CD8-positive, alpha-beta T cell (primary cell): ENCODE measurements at places on chromosomes 7 and 10.
A peak's percentile ranks its signal among the peaks of the same experiment; 100 is the strongest.

DNA sequence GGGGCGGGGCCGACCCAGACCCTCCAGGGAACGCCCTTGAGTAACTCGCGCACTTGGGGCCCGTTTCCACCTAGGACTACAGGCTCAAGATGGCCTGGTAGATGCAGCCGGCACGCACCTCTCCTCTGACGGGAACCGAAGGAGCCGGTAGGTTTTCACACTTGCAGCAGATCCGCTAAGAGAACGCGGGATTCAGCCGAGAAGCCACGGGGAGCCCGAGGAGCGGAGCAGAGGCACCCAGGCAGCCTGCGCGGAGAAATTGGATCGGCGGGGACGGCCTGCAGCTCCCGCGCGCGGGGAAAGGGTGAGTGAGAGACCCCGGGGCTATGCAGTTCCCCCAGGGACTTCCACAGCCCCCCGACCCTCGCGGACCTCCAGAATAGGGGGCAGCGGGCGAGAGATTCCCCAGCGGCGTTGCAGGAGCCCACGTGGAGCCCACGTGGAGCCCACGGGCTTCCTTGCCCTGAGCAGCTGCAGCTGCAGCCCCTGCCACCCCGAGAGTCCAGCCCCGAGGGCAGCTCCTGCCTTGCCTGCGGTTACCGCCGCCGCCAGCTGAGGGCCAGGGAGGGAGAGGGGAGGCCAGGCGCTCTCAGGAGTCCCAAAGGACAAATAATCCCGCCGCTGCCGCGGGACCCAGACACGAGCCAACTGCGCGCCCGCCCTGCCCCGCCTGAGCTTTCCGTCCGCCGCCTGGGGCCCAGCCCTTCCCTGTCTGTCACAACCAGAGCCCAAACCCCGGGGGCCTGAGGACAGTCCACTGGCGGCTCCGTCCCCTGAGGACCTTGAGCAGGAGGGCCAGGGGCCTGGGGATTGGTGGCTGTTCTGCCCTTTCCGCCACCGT lies 13.1 kb downstream of the IFT22 start:
- no peak for DNase-seq

GRCh38 chr10:22340329-22341189 lies 4.7 kb upstream of the SPAG6 start:
- DNase-seq, result no peak

GRCh38 chr7:29801929-29802328 lies 4.4 kb upstream of the WIPF3 start:
- DNase-seq, result no peak

DNA sequence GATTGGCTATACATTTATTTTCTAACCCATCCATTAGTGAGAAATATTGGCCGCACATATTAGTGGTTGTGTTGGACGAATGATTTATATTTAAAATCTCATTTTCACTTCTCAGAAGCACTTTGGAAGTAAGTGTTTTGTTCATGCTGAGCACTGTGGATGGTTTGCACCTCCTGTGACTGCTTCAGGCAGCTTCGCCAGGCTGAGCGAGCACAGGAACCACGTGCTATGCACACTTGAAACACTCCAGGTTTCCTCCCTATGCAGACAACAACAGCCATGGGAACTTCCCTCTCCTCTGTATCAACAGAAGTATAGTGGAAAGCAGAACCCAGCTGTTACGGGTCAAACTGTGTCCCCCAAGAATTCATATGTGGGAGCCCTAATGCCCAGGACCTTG lies 67.3 kb upstream of the WDR11 start:
- no peak for DNase-seq

DNA sequence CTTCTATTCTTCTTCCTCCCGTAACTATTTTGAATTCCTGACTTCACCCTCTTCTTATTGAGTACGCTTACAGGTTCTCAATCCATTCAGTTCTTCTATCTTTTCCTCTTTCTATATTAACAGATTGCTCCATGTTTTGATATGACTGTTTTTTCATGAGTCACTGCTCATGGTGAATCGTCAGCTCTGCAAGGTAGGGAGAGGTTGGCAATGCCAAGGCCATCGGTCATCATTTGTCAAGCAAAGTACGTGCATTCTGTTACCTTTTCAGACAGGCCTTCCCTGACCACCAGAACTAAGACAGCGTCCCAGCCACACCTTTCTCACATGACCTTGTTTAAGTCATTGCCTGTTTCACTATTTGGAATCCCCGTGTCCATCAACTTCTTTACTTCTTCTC lies 1001.9 kb upstream of the SORCS1 start:
- DNase-seq, result no peak

DNA sequence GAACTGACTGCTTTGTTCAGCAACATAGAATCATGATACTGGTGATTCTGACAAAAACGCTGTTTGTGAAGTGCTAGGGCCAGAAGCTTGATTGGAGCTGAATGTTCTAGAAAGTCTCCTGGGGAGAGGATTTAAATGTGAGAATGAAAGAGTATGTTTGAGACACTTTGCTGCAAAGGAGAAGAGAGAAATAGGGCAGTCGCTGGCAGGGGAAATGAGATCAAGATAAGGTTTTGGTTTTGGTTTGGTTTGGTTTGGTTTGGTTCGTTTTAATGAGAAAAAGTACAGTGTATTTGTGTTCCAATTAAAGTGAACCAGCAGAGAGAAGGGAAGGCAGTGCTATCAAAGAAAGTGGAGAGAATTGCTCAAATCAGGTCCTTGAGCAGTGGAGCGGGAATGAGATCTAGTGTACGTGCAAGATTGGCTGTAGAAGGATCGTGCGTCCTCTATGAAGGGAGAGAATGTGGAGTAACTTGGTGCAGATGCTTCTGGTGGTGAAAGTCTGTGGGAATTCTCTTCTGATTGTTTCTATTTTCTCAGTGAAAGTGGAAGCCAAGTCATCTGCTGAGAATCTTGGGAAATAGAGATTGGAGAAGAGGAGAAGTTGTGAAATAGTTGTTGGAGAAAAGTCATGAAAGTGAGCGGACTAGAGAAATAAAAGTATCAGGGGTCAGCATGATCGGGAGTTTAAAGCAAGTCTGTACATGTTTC lies 270.5 kb downstream of the CCDC3 start:
- DNase-seq, result no peak

DNA sequence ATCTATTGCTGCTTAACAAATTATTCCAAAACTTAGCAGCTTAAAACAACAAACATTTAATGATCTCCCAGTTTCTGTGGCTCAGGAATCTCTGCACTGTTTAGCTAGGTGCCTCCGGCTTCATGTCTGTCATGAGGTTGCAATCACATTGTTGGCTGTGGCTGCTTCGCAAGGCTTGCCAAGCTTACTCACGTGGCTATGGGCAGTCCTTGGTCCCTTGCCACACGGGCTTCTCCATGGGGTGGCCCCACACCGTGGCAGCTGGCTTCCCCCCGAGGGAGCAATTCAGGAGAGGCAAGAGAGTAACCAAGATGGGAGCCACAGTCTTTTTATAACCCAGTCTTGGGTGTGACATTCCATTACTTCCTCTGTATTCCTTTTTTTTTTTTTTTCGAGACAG lies 67.4 kb downstream of the NEURL1 start:
- no peak for DNase-seq

- no peak for DNase-seq
Measured at GRCh38 chr10:67385089-67385488, 310.9 kb downstream of the CTNNA3 start.

DNA sequence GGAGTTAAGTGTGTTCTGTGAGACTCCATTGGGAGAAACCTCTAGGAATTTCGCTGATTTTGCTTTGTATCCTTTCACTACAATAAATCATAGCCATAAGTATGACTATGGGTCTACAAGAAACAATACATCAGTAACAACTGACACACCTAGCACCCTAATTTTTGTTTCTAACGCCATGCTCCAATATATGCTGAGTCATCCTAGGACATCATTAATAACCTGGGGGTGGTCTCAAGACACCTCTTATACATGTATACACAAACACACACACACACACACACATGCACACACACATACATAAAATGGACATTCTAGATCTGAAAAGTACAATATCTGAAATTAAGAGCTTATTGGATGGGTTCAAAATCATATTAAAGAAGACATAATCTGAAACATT lies 18.2 kb downstream of the ZNF248 start:
- no peak for DNase-seq

DNA sequence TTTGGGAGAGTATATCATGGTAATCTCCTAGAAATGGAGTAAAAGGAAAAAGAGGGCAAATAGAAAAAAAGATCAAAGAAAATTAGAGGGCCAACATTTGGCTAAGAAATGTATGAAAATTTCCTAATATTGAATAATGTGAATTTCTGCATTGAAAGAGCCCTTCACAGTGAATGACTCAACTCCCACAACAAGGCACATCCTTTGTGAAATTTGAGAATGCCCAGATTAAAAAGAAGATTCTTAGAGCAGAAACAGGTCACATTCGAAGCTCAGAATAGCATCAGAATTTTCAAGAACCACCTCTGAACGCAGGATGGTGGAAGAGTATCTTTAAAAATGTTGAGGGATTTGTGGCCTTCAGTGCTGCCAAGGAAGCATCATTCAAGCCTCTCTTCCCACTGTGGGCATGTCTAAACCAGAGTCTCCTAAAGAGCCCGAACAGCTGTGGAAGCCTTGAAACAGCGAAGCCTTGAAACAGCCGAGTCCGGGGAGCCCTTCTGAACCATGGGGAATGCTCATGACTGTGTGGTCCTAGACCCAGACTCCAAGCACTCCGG lies 43.6 kb downstream of the GUSB start:
- DNase-seq, result no peak

DNA sequence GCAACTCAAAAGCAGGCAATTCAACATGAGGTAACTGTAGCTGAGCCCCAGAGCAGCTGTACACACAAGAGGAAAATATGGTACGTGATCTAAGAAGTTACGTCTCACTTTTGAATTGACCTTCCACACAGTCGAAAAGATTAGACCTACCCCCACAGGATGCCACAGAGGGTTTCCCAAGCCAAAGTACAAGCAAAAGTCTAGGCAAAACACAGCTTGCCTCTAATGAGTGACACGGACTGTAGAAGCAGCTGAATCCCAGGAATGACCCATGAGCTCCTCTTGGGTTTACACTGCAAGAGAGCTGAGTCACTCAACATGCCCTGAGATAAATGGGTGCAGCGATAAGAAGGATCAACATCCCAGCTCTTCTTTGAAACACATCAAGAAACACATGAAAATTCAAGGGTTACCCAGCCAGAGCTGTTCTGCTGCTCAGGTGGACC lies 9.8 kb downstream of the CREB3L2 start:
- DNase-seq, result no peak

DNA sequence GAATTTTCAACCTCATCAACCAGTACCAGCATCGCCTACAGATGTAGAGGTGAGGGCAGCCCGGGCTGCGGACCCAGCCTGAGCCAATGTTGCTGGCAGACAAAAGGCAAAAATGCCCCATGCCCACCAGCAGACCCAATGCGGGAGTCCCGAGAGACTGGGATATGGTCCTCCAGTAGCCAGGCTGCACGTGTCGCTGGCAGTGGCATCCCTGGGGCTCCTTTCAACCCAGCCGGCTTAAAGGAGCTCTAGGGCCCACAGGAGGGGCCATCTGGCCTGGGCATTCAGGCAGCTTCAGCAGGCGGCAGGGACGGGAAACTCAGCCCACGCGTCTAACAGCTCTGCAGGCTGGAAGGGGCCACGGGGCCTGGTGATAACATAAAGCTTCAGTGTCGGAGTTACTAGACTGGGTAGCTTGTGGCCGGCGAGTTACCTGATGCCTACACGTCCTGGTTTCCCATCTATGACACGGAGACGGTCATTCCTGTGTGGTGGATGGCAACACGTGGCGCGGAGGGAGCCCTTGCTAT lies 70.7 kb downstream of the PROSER2 start:
- no peak for DNase-seq

DNA sequence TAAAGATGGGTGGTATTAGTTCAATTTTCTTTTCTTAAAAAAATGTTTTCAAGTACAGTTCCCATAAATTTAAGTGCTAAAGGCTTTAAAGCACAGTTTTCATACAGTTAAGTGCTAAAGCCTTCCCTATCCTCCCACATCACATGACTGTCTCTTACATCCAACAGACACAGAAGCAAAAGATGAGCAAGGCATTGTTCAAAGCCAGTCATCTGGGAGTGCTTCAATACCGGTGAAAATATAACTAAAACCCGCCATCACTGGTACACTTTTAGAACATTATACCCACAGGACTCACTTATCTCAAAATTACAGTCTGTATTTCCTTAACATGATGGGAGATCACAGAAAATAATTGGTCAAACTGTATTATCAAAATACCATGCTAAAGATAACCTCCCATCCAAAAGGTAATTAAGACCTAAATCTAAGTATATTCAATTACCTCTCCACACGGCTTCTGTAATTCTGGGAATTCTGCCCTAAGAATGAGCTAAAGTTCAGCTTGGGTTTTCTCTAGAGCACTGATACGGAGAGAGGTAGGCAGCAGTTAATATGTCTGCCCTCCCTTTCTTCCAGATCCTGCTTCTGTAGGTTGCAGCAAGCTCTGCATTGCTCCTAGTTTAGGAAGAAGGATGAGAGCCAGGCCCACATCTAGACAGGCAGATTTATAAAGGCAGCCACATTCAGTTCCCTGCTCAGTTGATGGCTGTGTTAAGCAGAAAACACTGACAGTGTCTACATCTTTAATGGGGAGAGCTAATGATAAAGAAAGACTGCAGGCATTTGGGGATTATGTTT lies 474.8 kb upstream of the PFKP start:
- no peak for DNase-seq

GRCh38 chr10:112607506-112607905 lies 160.5 kb downstream of the VTI1A start:
- DNase-seq, result no peak

DNA sequence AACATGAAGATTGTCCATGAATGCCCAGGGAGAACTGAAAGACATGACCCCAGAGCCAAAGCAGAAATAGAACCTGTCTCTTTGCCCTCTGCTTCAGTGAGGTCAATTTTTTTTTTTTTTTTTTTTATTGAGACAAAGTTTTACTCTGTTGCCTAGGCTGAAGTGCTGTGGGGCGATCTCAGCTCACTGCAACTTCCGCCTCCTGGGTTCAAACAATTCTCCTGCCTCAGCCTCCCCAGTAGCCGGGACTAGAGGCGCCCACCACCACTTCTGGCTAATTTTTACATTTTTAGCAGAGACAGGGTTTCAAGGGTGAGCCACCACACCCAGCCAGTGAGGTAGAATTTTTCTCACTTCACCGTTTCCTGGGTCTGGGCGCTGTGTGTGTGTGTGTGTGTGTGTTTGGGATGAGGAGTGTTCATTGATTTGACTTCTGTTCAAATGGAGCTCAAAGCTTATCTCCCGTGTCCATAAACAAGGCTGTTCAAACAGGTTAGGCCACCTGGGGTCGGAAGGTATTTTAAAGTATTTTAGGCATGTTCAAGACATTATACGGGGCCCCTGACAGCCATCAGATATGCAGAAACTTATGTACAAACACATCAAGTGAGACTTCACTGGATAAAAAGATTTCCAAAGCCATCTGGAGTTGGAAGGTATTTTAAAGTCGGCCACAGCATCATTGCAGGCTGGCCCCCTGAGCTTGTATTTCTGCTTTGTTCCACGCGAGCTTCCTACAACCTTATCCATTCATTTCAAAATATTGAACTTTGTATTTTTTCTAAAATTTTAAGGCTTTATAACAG lies 93.8 kb downstream of the MAP3K8 start:
- DNase-seq, result no peak

GRCh38 chr7:65239707-65240352 lies 133.8 kb upstream of the ZNF92 start:
- peak; percentile 16 for DNase-seq

DNA sequence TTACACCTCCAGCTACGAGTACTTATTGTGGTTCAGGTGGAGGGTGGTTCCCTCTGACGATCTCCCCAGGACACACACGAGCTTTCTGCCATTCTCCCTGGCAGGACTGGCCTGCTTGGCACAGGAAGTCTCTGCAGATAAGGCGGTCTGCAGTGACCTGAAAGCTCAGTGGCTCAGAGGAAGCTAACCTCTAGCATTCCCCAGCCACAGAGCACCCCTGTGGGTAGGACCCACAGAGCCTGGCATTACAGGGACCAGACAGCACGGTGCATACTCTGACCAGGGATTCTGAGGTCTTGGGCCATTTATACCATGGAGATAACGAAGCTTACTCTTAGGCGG lies 1.9 kb upstream of the GPR146 start:
- no peak for DNase-seq
